ENCODE measurements at places on chromosomes 1 and 21. TPM values are rescaled to one million over a fixed set of nuclear protein-coding genes. Genes with fewer than 3 reads are reported as not detected.

Gene TMPRSS3
- not detected for polyA plus RNA-seq

Gene LCE1E
- not detected for polyA plus RNA-seq

Gene ZNF593OS
- polyA plus RNA-seq = 1.1 TPM

Gene COP1
- 37.7 TPM for polyA plus RNA-seq

DNA sequence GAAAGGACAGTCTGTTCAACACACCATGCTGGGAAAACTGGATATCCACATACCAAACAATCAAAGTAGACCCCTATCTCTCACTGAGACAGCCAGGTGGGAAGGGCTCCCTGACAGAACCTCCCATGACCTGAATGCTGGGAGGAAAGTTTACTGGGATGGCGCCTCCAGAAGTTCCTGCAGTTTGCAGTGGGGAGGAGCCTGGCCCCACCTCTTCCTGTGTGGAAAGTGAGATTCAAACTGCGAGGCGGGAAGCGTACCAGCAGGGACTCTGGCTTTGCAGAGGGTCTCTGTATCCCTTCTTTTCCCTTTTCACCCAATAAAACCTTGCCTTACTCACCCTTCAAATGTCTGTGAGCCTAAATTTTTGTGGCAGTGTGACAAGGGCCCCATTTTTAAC lies 190.7 kb downstream of the HHIPL2 start:
- H3K27me3 ChIP-seq = peaks cover 5% of the 10 kb centered on the region
- H3K36me3 ChIP-seq = no peaks in the 10 kb centered on the region
- H3K27ac ChIP-seq = no peak overlapping the region
- H3K4me1 ChIP-seq = peaks cover 6% of the 10 kb centered on the region

DNA sequence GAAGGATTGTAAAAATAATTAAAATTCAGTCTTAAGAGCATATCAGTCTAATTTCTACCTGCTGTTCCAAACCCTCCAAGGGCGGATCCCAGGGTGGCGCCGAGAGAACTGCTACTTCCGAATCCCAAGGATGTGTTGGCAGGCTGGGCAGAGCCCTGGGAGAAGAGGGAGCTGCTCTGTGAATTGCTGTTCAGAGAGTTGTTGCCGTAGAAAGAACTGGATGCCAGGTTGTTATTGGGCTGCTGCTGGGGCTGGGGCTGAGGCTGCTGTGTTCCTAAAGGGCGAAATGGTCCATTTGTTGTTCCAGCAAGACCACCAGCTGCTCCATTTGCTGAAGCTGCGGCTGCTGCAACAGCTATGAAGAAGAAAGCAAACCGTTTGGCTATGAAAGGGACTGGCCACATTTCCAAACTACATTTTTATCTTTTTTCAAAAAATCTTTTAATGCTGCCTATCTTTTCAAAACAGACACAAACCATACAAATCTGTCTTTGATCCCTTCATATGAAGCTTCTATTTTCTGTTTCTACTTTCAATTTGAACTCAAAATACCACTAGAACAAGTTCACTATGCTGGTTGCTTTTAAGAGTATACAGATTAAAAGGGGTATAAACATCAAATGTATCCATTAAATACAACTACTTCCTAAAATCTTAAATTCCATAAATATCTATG lies 57.5 kb upstream of the SDC3 start:
- H3K27ac ChIP-seq = peak overlapping the region; percentile 41
- peaks cover 8% of the 10 kb centered on the region for H3K4me1 ChIP-seq
- no peaks in the 10 kb centered on the region for H3K27me3 ChIP-seq
- no peak overlapping the region for H3K4me3 ChIP-seq

GRCh38 chr1:24321697-24322469 lies 2.7 kb downstream of the GRHL3 start:
- peak overlapping the region; percentile 91 for H3K4me3 ChIP-seq
- H3K36me3 ChIP-seq = no peaks in the 10 kb centered on the region

DNA sequence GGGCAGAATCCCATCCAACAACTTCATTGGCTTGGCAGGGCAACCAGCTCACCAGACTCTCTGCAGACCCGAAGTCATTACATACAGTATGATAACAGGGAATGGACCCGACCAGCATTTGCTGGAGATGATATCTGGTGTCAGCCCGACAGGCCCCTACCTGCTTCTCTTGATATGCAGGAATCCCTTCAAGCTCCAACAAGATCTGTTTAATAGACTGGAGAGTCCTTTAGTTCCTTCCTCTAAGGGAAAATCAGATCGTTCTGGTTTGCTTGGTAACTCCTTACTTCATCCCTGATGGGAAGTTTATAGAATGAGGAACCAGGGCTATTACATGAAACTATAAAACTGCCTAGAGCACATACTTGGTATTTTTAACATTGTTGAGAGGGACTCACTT lies 61.2 kb downstream of the EDARADD start:
- H3K27ac ChIP-seq = peak overlapping the region; percentile 76
- peaks cover 17% of the 10 kb centered on the region for H3K27me3 ChIP-seq
- H3K4me1 ChIP-seq = no peaks in the 10 kb centered on the region
- H3K4me3 ChIP-seq = no peak overlapping the region
- DNase-seq = no peak

DNA sequence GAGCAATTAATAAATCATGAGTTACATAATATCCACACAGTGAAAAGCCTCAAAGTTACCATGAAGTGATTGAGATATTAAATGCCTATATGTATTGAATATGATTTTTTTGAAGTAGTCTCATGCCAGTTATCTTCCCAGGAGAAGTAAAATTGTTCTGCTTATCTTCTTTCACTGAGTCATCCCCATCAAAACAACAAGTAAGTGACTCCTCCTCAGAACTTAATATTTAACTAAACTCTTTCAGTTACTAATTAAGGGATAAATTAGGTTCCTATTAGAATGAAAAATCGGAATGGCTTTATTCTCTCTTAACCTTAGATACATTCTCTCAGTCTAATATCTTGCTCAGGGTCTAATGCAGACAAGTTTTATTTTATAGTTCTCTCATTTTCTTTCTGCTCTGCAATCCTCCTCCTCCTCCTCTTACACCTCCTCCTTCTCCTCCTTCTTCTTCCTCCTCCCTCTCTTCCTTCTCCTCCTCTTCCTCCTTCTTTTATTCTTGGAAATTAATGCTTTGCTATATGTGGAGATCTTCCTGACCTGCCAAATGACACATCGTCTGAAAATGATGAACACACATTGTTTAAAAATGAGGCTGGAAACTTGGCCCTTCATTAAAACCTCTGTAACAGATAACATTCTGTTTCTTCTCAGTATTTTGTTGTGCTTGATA lies 110.9 kb downstream of the RUNX1 start:
- H3K27me3 ChIP-seq = no peaks in the 10 kb centered on the region
- no peaks in the 10 kb centered on the region for H3K36me3 ChIP-seq
- no peak for DNase-seq
- H3K27ac ChIP-seq = peak overlapping the region; percentile 0
- H3K4me3 ChIP-seq = no peak overlapping the region
- H3K4me1 ChIP-seq = peaks cover 65% of the 10 kb centered on the region

DNA sequence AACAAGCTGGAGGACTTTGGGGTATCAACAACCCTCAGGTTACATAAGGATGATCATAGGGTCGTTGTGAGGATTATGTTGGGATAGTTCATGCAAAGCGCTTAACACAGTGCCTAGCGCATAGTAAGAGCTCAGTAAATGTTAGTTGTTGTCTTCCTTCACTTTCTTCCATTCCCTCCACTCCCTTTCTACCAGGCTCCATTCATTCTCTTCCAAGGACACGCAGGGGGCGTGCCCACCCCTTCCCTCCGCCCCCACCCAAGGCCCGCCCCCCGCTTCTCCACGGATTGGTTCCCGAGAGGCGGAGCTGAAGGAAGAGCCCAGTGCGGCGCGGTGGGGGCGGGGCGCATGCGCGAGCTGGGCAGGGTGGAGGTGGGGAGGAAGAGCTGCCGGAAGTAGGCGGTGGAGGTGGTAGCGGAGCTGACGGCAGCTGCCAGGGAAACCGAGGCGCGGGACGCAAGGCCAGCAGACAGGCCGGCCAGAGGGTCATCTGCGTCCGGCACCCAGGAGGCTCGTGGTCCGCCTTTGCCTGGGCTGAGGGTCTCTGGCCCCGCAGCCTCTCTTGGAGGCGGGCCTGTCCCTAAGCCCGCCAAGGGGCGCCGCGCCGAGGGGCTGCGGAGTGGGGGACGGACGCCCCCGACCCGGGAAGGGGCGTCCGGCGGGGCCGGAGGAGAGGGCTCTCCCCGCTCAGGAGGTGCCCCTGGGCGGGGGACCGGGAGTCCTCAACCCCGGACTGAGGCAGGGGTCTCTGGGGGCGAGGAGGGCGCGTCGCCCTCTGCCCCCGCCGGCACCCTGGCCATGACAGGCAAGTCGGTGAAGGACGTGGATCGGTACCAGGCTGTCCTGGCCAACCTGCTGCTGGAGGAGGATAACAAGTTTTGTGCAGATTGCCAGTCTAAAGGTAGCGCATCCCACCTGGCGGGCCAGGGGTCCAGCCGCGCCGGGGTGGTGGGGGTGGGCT lies at the start of gene SMAP2:
Gene SMAP2, plus strand, starts transcription at position 405 of the 961 bp plus-strand sequence. Its CDS starts 394 bp downstream, at position 799.
- peak; percentile 94 for DNase-seq
- no peaks in the 10 kb centered on the region for H3K27me3 ChIP-seq
- peaks cover 60% of the 10 kb centered on the region for H3K4me1 ChIP-seq
- peak within 1 kb of the TSS; percentile 100 for H3K27ac ChIP-seq
- H3K36me3 ChIP-seq = peaks cover 12% of the 10 kb centered on the region
- peak within 1 kb of the TSS; percentile 100 for H3K4me3 ChIP-seq

DNA sequence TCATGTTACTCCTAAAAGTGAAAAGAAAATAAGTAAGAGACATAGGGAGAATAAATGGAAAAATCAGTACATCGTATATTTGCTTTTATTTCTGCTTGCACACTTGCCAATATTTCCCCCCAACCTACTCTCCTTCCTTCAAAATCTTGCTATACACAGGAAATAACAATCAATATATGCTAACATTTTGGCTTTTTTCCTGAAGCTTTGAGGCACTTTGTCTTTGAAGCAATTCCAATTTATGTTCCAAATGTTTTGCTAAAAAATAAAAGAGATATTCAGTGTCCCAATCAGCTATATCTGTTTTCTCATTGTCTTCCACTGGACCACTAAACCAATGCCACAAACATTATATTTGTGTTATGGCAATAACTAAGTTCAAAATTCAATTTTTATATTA lies 184.0 kb upstream of the NEGR1 start:
- no peaks in the 10 kb centered on the region for H3K36me3 ChIP-seq
- no peak overlapping the region for H3K4me3 ChIP-seq
- H3K27ac ChIP-seq = no peak overlapping the region
- H3K27me3 ChIP-seq = no peaks in the 10 kb centered on the region

- H3K4me1 ChIP-seq = no peaks in the 10 kb centered on the region
- no peak for DNase-seq
- no peak overlapping the region for H3K4me3 ChIP-seq
- peaks cover 33% of the 10 kb centered on the region for H3K27me3 ChIP-seq
Observed at GRCh38 chr1:47840393-47841190, 156.6 kb downstream of the TRABD2B start.
